Urinary bladder (tissue), 4 donors: ENCODE measurements at places on chromosomes 2 and 18. TPM values are rescaled to one million over a fixed set of nuclear protein-coding genes. Genes with fewer than 3 reads are reported as not detected.

PRPF40A gene
- total RNA-seq, result 164 TPM

- no peak for DNase-seq
Observed at GRCh38 chr2:28004086-28004485, 113.6 kb downstream of the BABAM2 start.

- no peak for DNase-seq
Observed at GRCh38 chr2:66445076-66445924, 10.4 kb downstream of the MEIS1 start.

GALNT5 gene
- 23.4 TPM for total RNA-seq

DSG2 gene
- total RNA-seq, result 44.1 TPM

DNA sequence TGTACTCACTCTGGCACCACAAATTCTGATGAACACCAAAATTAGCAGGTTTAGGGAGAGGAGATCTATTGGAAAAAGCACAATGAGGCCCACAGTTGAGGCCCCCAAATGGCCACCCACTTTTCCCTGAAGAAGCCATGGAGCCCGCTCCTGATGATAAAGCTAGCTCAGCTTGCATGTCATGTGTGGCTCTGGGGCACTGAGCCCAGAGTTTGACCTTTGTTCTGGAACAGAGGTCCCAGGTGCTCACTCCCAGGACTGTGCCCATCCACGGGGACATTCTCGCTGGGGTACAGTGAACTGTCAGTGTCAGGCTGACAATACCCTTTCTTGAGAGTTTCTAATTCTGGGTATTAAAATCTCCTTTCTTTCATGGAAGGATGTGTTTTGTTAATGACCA, 36.2 kb downstream of the XDH start:
- no peak for DNase-seq

DNA sequence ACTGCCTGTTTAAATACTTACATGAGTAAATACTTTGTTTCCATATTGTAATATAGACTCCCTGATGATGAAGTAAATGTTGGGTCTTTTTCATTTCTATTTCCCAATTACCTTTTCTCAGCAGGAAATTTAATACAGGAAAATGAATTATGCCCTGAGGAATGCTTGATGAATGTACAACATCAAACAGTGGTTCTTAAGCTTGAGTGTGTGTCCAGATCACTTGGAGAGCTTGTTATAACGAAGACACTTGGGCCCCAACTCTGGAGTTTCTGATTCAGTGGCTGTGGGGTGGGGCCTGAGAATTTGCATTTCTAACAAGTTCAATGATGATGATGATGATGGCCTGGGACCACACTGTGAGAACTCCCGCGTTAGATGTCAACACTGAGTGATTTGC, 7.1 kb upstream of the ME2 start:
- DNase-seq, result no peak

DNA sequence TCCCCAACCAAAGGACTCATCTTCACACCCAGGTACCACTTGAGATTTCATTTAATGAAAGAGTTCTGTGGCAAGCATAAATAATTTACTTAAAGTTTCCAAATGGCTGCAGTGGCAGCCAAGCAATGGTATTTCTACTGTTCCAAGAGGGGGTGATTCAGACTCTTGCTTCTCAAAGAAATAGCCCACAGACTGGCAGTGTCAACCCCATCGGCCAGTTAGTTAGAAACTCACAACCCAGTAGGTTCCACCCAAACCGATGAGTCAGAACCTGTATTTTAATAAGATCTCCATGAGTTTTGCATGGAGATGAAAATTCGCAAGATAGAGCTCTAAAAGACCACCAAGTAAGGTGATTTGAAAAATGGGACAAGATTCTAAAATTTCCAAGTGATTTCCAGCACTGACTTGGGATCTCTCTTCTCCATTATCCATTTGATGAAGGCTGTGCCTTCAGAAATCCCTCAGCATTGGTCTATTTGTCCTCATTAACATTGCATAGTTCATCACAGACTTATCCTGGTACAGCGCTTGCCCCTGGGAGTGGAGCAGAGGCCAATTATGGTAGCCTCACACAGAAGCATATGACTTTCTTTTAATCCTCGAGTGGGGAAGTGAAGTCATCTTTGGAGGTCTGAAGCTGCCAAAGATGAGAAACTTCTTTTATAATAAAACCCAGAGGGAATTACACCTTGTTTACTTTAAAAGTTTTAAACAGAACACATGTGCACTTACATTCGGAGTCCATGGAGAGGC, 361.4 kb upstream of the ID2 start:
- DNase-seq, result no peak
